ENCODE measurements at places on chromosomes 16 and 17.

DNA sequence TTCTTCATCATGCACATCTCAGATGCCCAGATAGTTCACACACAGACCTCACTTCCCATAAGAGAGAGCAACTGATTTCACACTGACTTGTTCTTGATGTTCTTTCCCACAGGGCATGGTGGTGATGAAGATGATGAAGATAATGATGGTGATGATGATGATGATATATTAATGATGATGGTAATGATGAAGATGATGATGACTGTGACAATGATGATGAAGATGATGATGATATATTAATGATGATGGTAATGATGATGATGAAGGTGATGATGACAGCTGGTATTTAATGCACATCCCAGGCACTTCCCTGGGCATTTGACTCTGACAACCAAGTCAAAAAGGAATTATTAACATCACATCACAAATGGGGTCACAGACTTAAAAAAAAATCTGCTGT is 225.2 kb downstream of the MAF start:
- DNase-seq: no peak

GRCh38 chr17:55433029-55433628 is 11.5 kb upstream of the MMD start:
- no peak for DNase-seq

DNA sequence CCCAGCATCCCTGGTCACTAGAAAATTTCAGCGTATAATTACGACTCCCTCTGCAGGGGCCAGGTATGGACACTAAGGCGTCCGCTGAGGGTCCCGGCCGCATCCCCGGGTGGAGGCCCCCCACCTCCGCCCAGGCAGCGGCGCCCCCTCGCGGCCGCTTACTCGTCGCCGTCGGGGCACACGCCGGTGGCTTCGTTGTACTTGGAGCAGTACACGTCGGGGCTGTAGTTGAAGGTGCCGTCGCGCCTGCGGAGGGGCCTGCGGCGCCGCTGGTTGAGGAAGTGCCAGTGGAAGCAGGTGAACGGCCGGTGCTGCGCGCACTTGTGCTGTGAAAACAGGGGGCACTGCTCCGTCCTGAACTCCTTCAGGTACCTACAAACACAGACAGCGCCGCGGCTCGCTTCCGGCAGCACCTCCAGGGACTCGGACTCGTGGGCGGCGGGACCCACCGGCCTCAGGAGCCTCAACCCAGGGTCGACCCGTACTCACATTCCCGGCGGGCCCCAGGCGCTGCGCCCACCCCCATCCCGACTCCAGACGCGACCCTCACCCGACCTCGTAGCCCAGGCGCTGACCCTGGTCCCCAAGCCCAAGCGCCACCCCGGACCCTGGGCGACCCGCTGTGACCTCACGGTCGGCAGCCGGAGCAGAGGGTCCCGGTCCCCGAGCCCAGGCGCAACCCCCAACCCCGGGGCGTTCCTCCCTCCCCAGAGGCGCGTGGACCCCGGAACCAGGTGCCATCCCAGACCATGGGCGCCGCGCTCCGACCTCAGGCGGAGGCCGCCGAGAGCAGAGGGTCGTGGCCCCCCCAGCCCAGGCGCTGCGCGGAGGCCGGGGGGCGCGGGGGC is 596 bp downstream of the UNKL start:
- DNase-seq: peak; percentile 83

DNA sequence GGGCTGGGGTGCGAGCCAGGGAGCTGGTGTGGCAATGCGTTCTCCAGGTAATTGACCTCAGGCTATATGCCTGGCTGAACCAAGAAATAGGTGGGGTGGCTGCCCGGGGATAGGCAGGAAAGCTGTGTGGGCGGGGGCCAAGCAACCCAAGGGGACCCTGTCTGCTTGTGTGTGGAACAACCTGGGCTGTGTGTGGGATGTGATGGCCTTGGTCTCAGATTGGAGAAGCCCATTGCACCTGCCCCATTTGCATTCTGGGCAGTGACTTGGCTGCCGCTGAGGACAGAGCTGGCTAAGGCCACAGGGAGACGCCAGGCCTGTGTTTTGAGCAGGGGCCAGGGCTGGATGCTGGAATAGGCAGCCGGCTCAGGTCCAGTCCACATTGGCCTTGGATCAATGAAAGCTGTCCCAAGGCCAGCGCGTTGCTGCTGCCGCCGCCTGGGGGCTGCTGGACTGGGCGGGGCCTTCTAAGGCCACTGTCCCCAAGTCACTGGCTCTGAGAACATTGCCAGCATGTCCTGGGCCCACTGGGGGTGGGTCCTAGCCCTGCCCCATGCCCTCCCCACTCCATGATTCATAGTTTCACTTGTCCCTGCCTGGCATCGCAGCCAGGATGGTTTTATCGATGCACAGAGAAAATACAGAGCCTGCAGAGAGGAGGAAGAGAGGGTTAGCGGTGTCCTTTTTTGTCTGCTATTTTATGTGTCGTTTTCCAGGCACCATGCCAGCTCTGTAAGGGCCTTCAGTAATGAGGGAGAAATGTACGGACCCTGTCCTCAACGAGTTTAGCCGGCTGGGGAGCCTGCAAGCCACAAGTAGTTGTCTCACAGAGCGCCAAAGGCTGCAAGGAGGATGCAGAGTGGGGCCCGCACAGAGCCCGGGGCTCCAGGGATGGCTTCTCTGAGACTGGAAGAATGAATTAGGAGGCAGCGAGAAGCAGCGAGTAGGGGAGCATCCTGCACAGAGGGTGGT is 43.9 kb downstream of the NKD1 start:
- DNase-seq: no peak

DNA sequence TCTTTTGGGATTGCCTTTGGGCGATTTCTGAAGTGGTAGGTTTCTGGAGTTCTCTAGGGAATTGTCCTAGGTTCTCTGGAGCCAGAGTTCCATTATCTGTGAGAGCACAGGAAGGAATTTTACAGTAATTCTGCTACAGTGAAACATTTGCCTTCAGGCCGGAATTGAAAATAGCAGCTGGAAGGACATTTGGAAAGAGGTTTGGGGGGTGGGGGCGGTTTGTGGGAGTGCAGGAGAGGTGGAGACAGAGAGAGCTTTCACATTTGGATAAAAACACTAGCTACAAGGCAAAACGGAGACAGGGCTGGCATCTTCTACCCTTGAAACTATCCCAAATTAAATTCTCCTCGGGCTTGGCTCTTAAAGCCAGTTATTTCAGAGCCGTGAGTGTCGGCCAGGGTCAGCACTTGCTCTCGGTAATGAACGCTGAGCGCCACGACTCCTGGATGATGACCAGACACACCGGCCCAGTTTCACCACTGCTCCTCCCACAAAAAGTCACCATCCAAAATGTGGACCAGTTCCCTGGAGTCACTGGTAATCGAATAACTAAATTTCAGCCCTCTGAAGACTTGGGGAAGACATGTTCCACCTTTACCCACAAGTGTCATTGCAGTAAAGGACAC is 67.7 kb upstream of the TANC2 start:
- DNase-seq: no peak

DNA sequence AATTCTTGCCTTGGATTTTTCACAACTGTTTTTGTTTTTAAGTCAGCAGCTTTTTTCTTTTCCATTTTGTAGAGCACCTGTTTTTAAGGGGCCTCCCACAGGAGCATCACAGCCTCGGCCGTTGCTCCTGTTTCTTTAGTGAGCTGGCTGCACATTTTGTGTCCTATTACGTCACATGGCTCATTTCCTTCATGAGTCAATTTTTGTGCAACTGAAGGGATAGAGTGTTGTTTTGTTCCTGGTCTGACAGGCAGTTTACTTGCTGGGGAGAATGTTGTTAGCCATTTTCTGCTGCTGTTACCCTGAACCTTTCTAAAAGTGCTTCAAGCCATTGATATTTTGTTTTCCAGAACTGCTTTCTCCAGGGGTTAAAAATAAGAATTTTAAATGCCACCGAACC is 45.0 kb upstream of the CRISPLD2 start:
- DNase-seq: no peak

DNA sequence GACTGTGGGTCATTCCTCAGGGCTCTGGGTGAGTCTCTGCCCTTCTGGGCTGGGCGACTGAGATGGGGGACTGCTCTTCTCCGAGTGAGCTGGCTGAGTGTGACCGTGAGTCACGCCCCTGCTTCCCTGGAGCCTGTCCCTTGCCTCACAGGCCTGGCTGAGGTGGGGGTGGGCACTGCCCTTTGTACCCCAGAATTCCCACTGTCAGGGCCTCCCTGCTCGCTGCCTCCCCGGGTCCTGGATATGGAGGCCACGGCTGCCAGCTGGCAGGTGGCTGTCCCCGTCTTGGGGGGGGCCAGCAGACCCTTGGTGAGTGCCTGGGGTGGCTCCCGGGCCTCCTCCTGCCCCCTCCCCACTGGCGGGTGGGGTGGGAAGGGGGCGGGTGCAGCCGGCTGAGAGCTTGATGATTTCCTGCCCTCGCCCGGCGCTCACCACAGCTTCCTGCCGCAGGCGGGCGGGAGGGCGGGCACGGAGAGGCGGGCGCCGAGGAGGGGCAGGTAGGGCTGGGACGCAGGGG is at the start of gene LAT:
TSS of gene LAT (plus strand) at position 434 of the 517 bp plus-strand sequence. CDS start 366 bp downstream, outside the sequence.
- no peak for DNase-seq

DNA sequence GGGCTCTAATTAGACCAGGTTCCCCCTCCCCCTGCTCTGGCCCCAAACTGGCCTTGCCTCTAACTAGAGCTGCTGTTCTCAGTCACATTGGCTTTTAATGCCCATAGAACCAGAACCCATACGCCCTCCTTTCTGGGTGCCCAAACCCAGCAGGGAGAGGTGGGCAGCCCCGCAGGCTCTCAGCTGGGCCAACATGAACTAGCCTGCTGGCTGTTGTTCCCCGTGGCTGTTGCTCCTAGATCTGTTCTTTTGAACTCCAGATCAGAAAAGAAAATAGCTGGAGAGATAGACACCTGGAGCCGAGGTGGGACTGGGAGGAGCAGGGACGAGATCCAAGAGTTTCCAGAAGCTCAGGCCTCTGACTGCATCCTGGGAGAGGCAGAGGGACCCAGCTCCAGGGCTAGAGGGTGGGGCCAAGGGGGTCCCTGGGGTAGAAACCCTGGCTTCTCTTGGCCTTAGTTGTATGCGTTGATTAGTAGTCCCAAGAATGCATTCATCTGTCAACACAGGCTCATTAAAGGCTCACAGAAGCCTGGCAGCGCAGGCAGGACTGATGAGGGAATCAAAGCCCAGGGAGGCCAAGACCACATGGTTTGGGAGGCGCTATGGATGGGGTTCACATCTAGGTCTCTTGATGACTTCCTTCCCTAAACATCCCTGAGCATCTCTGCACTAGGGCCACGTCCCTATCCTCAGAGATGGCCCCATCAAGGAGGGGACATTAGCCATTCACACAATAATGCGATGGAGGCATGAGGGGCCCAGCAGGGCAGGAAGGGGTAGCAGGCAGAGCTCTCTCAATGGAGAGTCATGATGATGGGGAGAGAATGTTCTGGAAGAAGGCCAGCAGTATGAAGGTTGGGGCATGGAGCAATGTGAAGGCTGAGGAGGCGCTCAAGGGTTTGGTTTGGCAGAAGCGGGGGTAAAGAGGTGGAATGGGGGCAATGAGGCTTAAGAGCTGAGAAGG is 1.3 kb upstream of the CPSF4L start:
- DNase-seq: no peak

- DNase-seq: no peak
Observed at GRCh38 chr17:58052945-58053715, 30.1 kb upstream of the DYNLL2 start.

DNA sequence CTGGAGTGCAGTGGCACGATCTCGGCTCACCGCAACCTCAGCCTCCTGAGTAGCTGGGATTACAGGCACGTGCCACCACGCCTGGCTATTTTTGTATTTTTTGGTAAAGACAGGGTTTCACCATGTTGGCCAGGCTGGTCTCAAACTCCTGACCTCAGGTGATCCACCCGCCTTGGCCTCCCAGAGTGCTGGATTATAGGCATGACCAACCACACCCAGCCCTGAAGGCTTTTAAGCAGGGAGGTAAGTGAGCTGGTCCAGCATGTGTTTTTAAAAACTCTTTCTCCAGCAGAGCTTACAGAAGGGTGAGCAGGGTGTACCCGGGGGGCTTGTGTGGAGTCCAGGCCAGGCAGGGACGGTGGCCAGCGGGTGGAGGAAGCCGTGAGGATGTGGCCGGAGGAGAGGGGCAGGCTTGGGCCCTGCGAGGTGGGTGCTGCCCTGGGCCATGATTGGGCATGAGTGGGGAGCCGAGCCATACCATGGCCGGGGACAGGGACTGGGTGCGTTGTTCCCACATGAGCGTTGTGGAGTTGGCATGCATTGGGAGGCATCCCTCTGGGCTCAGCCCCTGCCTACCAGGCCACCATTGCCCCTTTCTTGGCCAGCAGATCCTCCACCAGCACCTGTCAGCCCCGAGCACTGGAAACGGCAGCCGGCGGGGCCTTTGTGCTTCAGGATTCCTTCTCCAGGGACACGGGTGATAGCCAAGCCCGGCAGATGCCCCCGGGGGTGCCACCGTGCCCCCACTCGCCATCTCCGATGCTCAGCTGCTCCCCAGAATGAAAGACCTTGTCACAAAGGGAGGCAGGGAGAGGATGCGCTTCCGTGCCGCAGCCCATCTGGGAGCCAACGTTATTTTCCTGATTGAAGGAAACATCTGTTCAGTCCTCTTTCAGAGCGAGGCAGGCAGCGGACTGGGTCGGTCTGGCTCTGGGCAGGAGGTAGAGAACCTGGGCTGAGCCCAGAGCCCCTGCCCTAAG is 64.5 kb downstream of the RAI1 start:
- no peak for DNase-seq

DNA sequence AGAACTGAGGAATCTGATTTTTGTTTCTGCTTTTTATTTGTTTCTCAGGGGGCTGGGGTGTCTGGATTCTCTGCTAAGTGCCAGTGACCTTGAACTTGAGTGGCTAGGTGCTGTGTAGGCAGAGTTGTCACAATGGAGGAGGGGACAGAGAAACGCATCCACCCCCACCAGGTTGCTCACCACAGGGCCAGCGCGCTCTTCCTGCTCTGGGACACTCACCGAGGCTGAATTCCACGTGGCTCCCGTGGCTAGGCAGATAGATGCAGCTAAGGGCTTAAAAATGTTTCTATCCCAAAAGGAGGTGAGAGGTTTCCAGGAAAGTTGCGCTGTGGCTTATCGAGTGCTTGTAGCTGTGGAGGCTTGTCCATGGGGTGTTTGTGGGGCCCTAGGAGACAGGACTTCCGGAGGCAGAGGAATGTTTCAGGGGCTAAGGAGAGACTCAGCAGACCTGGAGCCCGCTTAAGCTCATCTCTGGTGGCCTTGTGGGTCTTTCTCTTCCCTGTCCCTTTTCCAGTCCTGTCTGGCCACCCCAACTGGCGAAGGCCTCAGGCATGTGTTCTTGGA is 36.8 kb downstream of the ADCY7 start:
- DNase-seq: peak; percentile 19

DNA sequence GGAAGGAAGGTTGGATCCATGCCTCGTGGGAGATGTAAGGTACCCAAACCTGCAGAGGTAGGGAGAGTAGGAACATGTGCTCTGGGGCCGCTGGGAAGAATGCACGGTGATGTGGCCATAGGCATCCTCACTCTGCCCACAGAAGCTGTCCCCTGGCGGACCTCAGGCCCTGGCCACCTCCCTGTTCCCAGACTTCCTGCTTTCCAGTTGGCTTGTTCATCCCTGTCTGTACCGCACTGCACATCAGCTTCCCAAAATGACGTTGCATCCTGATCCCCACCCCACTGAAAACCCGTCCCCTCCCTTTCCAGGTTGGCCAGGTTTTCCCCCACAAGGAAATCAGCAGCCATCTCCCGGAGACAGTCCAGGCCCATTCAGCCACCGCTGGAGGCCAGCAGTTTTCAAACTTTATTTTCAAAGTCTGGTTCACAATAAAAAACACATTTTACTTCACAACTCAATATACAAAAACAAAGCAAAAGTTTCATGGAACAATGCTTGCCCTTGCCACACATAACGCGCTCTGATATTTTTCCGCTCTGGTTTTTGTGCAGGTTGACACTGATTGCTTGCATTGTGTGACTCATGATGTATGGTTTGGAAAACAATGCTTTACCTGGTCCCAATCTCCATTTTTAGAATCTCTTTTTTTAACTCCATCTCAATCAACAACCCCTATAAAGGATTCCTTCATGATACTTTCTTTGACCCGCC is 143.0 kb downstream of the GAS7 start:
- DNase-seq: no peak

GRCh38 chr17:48544349-48545021 is 424 bp downstream of the HOXB2 start:
- DNase-seq: peak; percentile 79
